Uterine smooth muscle cell (primary cell): ENCODE measurements at places on chromosomes 3 and 15. TPM values are rescaled to one million over a fixed set of nuclear protein-coding genes. Genes with fewer than 3 reads are reported as not detected.

JMJD7 gene
- total RNA-seq = 5.7 and 5.8 TPM in 2 replicates

FANCD2OS gene
- not detected in 2 replicates for total RNA-seq

IGSF10 gene
- total RNA-seq = 0.33 and 0.37 TPM in 2 replicates

CAMK2N2 gene
- total RNA-seq = 0.25 and 0.33 TPM in 2 replicates

FEZF2 gene
- not detected in 2 replicates for total RNA-seq

REC114 gene
- not detected in 2 replicates for total RNA-seq

CCR9 gene
- not detected in 2 replicates for total RNA-seq
